Activated naive CD4-positive, alpha-beta T cell (primary cell): ENCODE measurements at places on chromosomes 2 and 18.

DNA sequence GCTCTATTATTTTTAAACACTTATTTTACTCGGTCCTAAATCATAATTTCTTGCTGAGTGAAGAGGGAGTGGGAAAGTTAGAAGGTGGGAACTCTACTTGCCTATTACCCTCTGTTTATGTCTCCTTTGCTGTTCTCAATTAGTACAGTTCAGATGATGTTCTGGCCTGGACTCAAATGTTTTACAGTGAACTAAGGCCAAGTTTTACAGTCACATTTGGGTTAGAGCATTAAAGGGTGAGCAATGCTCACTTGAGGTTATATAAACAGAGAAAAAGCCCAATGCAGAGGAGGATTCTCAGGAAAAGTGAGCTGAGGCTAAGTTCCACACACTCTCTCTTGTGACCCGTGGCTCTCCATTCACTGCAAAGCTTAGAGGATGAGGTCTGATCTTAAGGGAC is 52.4 kb downstream of the ITSN2 start:
- no peak for DNase-seq

DNA sequence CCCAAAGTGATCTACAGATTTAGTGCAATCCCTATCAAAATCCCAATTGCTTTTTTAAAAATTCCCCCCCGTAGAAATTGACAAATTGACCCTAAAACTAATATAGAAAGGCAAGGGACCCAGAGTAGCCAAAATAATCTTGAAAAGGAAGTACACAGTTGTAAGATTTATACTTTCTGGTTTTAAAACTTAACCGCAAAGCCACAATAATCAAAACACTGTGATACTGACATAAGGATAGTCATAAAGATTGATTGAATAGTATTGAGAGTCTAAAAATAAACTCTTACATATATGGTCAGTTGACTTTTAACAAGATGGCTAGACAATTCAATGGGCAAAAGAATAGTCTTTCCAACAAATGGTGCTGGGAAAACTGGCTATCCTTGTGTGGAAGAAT is 58.7 kb upstream of the GAREM2 start:
- DNase-seq = no peak

DNA sequence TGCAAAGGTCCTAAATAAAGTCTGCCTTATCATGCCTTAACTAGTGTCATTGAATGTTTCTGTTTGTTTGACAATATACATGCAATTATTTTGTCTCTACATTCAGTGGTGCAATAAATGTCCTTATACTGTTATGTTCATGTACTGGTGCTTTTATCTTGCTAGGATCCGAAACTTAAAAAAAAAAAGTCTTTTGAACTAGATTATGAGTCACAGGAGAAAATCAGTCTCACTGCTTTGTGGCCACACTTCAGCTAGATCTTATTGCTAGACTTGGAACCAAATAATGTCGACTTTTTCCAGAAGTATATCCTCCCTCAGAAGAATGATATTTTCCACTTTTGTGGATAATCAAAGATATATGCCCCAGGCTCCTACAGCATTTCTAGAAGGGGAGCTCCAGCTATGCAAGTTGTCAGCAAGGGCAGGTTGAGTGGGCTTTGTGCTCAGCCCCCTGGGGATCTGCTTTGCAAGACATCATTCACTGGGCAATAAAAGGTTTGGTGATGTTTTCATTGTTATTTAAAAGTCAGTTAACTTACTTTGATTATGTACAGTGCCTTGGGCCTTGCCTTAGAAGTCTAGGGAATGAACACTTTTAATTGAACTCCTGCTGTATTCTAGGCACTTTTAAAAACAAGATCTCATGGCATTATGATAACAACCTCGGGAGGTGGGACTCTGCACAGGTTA is 157.1 kb upstream of the LRRTM1 start:
- no peak for DNase-seq

DNA sequence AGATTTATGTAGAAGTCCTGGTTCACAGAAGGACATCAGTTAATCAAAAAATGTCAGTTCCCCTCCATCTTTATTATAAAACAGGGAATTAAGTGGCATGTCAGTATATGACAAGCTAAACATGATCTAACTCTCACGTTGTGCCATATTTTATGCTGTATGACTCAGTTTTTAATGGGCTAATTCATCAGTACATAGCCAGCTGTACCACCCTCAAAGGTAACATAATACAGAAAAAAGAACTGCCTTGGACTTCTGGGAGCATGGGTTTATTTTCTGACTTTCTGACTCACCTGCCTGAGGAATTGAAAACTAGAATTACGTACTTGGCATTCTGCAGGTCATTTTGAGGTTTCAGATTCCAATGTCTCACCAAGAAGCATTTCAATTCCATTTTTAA is 135.7 kb downstream of the CMPK2 start:
- no peak for DNase-seq

DNA sequence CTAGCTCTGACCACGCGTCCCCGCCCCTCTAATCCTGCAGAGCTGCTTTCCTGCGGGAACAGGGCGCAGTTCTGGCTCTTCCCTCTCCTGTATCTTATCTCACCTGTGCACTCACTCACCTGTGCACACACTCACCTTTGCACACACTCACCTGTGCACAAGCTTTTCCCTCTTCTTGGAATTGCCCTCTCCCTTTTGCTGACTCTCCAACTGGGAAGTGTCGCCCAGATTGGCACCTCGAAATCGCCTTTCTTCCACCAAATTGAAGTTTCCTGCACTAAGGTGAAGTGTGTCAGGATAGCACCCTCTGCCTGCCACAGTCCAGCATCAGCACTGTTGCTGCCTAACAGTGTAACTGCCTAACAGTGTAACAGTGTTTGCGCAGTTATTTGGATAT is 566 bp upstream of the CMPK2 start:
- no peak for DNase-seq

GRCh38 chr18:35205199-35205712 is 35.6 kb upstream of the ZNF397 start:
- DNase-seq = no peak

DNA sequence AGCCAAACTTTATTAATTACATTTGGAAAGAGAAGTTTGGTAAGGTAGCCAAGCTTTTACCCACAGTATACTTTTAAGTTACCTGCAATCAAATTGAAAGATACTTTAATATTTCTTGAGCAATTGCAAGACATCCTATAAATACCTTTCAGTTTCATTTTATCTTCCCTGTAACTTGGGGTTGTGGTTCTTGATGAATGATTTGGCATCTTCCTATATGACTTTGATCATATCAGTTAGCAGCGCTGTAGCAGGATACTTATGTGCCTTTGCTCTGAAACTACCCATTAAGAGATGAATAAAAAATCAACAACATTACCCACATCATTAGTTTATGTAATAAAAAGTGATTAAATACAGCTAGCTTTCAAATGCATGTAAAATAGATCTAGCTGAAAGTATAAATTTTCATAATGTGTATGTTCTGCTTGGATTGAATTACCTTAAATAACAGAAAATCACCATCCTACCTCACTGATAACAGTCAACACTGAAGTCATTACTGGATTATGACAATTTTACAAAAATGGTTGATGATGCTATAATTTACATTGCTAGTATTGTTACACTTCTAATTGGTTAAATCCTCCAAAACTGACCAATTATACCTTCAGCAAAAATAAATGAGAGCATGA is 50.4 kb downstream of the MMADHC start:
- no peak for DNase-seq

- no peak for DNase-seq
These were observed 89.5 kb downstream of the ACKR3 start for GRCh38 chr2:236658974-236659757.

DNA sequence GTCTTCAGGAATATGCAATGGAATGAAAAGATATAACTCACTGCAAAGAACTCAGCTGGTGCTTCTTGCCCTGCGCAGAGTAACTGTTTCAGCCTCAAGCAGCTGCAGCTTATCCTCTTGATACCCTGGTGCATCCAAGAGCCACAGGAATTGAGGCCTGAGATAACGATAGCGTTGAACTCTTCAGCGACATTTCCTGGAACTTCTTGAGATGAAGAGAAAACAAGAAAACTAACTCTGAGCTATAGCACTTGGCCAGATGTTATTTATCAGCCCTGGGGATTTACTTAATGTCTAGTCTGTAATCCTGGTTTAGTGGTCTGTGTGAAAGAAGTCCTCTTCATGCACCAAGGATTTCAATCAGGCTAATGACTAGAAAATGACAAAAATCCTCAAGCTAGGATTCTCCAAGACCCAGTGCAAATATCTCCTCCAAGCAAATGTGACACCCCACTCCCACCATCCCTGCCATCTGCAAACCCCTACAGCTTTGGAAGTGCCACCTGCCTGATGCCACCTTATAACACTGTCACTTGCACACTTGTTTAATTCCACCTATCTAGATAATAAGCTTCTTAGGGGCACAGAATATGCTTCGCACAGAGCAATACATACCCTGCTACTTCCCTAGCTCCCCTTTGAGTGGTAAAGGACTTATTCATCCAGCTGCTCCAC is 40.6 kb downstream of the EHD3 start:
- DNase-seq = no peak

DNA sequence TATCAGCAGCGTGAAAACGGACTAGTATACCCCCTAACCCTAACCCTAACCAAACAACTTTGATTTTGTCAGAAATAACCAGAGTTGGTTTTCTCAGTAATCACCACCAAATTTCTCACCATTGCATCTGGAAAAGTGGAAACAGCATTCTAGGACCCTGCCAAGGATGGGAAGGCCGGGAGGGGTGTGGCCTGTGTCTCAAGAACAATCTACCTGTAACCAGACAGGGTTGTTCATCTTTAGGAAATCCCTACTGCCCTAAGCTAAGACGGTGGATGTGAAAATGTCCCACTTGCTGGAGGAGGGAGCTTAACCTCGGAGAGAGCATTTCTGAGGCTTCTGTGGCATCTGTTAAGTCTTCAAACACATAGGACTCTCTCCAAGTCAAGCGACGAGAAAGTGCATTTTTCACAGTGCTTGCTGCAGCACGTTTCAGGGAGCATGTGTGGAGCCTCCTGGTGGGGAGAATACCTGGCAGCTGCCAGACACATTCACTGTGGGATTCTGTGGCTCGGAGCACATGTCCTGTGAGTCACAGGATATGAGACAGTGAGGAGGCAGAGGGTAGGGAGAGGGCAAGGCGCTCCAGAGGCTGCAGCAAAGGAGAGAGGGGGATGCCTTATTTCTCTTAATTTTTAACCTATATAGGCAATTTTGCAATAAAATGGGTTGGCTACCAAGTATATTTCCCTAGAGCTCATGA is 207.5 kb downstream of the SPP2 start:
- DNase-seq = no peak

DNA sequence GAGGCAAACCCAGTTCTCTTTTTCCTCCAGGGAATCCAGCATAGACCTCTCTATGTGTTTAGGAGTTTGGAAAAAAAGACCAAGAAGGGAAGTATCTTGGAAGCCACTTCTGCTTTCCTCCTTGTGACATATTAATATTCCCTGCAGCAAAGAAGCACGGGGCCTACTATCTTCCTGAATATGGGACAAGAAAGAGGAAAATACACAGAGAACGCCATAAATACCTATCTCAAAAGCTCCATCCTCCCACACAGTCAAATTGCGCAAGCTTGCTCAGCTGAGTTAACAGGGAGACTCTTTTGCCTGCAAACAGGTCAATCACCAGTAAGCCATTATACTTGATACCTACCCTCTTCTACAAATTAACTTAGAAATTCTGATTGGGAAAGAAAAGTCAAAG is 16.7 kb upstream of the RAPH1 start:
- DNase-seq = no peak

- no peak for DNase-seq
These were observed 9.7 kb upstream of the ZNF516 start for GRCh38 chr18:76504749-76505148.

DNA sequence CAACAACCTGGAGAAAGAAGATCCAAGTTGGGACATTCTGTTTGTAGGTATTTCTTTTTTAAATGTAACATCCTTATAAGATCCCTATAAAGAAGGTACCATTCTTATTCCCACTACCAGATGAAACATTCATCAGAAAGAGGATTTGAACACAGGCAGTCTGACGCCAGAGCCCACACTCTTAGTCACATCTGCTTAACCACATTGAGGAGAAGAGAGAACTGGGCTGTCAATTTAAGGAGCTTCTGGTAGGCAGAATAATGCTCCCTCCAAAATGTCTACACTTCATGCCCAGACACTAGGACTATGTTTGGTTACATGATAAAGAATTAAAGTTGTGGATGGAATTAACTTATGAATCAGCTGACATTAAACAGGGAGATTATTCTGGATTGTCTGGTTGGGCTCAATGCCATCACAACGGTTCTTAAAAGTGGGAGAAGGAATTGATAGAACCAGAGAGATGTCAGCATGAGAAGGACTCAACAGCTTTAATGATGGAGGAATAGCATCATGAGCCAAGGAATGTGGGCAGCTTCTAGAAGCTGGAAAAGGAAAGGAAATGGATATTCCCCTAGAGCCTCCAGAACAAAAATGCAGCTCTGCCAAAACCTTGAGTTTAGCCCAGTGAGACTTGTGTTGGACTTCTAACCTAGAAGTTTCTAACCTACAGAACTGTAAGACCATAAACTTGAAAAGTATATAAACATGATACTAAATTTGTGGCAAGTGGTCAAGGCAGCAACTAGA is 82.2 kb downstream of the KLF7 start:
- no peak for DNase-seq

- DNase-seq = no peak
These were observed 31.7 kb downstream of the CELF4 start for GRCh38 chr18:37533647-37534584.

DNA sequence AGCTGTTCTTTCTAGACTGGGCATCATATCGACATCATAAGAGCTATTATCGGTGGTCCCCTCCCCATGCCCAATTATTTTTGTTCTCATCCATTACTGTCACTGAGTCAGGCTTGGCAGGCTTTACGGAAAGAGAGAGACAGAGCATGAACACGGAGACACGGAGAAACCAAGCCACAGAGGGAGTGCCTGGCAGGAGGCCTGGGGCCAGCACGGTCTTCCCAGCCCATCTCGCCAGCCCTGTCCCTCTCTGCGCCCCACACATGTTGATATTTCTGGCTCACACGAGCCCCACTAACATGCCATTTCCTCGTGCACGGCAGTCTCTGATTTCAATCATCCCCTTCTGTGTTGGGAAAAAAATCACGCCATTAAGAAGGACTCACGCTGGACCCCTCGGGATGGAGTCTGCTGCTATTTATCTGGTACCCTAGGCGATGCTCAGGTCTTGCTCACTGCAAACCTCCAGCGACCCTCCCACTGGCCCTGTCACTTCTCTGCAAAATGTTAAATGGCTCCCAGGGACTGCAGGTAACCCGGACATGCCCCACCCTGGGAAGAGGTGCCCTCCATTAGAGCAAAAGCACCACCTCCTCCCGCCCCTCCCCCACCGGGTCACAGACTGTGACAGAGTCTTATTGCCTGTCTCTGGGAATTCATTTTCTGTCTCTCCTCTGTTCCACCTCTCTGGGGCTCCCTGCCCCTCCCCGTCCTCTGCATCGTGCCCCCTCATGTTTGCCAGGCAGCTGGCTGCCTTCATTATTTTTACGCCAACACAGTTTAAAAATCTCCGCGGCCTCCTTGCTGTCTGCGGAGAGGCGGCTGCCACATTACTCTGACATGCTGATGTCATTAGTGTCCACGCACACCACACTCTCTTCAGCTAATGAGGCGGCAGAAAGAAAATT is 40.1 kb upstream of the GBX2 start:
- no peak for DNase-seq

- DNase-seq = no peak
These were observed 237.5 kb downstream of the PIK3C3 start for GRCh38 chr18:42192251-42193248.
